ENCODE measurements at places on chromosomes 7 and 10. TPM values are rescaled to one million over a fixed set of nuclear protein-coding genes. Genes with fewer than 3 reads are reported as not detected.

DNA sequence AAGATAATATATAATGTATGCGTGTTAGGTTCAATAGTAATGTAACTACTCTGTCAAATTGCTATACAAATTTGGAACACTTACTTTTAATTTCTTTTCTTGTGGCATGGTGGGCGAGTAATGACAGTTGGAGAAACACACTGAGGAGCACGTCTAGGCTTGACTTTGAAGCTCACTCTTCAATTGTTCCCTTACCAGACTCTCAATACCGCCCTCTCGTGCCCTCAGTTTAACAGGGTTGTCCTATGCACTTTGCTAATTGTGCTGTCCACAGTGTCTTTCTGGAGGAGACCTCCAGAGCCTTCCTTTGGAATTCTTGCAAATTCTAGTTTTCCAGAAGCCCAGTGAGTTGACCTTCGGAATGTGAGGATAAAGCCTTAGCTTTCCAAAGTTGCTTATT lies 107.2 kb upstream of the RELN start:
- peak; percentile 43 for DNase-seq
- peaks cover 49% of the 10 kb centered on the region for H3K27me3 ChIP-seq
- H3K4me1 ChIP-seq, result no peaks in the 10 kb centered on the region
- no peaks in the 10 kb centered on the region for H3K36me3 ChIP-seq
- H3K27ac ChIP-seq, result no peak overlapping the region

GRCh38 chr7:122770686-122771335 lies 68.1 kb upstream of the RNF148 start:
- H3K4me1 ChIP-seq, result no peaks in the 10 kb centered on the region
- H3K36me3 ChIP-seq, result no peaks in the 10 kb centered on the region
- no peak overlapping the region for H3K27ac ChIP-seq
- no peak overlapping the region for H3K4me3 ChIP-seq
- DNase-seq, result no peak

DNA sequence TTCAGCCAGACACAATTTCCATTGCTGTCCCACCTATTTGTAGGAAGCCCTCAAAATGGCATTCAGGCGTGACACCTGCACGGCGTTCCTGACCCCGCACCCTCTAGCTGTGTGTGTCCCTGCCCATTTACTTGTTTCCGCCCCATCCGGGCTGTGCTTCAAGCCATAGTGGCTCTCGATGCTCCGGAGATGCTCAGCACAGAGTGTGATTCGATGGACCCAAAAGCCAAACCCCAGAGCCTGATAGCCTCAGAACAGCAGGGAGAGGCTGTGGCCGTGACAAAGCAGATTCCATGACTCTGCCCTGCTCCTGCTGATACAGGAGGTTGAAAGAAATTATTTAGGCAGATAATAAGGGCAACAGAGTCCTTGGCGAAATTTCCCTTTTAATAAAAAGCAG lies 13.4 kb downstream of the BUD31 start:
- peaks cover 64% of the 10 kb centered on the region for H3K36me3 ChIP-seq
- no peak overlapping the region for H3K4me3 ChIP-seq
- H3K27me3 ChIP-seq, result no peaks in the 10 kb centered on the region

GRCh38 chr7:74309181-74309580 lies 20.0 kb downstream of the CLIP2 start:
- no peaks in the 10 kb centered on the region for H3K27me3 ChIP-seq
- H3K36me3 ChIP-seq, result peaks cover 19% of the 10 kb centered on the region
- no peak overlapping the region for H3K4me3 ChIP-seq

- peak overlapping the region; percentile 46 for H3K4me3 ChIP-seq
- peak overlapping the region; percentile 32 for H3K27ac ChIP-seq
These were observed 1.8 kb downstream of the SNX8 start for GRCh38 chr7:2312267-2312929.

GRCh38 chr10:60654813-60655464 lies 123.3 kb upstream of the CDK1 start:
- no peak overlapping the region for H3K4me3 ChIP-seq
- H3K27ac ChIP-seq, result no peak overlapping the region
- no peaks in the 10 kb centered on the region for H3K4me1 ChIP-seq
- H3K36me3 ChIP-seq, result no peaks in the 10 kb centered on the region
- H3K27me3 ChIP-seq, result no peaks in the 10 kb centered on the region

- no peaks in the 10 kb centered on the region for H3K27me3 ChIP-seq
- H3K4me3 ChIP-seq, result no peak overlapping the region
- no peak overlapping the region for H3K27ac ChIP-seq
- DNase-seq, result no peak
- H3K36me3 ChIP-seq, result no peaks in the 10 kb centered on the region
- H3K4me1 ChIP-seq, result no peaks in the 10 kb centered on the region
These were observed 182.0 kb downstream of the CUX1 start for GRCh38 chr7:101999393-101999792.

DNA sequence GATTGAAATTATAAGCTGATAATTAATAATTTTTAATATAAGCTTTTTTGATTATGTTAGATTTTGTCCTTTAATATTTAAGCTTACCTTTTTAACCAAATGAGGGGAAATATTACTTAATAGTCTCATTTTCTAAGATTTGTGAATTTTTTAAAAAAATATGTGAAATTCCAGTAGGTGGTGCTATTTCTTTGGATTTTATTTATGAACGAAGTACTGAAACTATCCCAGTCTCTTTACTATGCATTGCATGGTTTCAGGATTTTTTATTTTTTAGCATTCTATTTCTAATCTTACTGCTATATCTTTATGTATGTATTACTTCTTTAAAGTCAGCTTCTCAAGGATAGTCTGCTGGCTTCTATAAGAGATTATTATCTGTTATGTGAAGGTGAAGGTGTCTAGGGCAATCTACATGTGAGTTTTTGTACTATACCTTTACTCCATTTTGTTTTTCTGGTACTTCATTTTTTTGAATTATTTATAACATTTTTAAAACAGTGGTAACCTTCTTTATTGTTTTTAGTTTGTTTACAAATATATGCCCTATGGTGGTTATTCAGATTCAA lies 78.3 kb downstream of the ATRNL1 start:
- no peak overlapping the region for H3K27ac ChIP-seq
- DNase-seq, result no peak
- no peaks in the 10 kb centered on the region for H3K4me1 ChIP-seq
- peaks cover 63% of the 10 kb centered on the region for H3K27me3 ChIP-seq
- H3K4me3 ChIP-seq, result no peak overlapping the region

DNA sequence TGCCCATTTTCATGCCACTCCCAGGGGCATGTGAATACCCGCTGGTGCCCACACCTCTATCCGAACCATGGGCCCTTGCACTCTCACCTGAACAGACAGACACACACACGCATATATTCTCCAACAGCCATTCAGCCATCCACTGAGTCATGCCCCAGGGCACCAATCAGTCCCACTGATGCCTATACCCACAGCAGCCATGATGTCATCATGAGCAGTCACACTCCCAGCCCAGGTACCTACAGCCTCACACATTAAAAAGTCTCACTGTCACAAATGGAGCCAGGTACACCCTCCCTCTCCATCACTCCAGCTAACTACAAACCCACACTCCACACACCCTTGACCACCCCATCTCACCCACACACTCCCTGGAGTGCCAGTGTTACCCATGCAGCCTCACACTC lies 12.2 kb downstream of the VSIR start:
- H3K36me3 ChIP-seq, result no peaks in the 10 kb centered on the region
- no peaks in the 10 kb centered on the region for H3K27me3 ChIP-seq
- H3K27ac ChIP-seq, result peak overlapping the region; percentile 73
- no peak overlapping the region for H3K4me3 ChIP-seq
- no peak for DNase-seq

GRCh38 chr10:33365871-33366411 lies 31.5 kb upstream of the NRP1 start:
- no peak overlapping the region for H3K4me3 ChIP-seq
- H3K4me1 ChIP-seq, result peaks cover 30% of the 10 kb centered on the region
- H3K27ac ChIP-seq, result peak overlapping the region; percentile 81
- peak; percentile 61 for DNase-seq

- H3K27ac ChIP-seq, result no peak overlapping the region
- H3K27me3 ChIP-seq, result no peaks in the 10 kb centered on the region
- no peak for DNase-seq
- H3K4me3 ChIP-seq, result no peak overlapping the region
- H3K4me1 ChIP-seq, result peaks cover 13% of the 10 kb centered on the region
These were observed 4.9 kb downstream of the ZDHHC16 start for GRCh38 chr10:97450828-97451227.

GRCh38 chr7:6307762-6308161 lies 35.3 kb upstream of the CYTH3 start:
- H3K36me3 ChIP-seq, result no peaks in the 10 kb centered on the region
- peak overlapping the region; percentile 29 for H3K27ac ChIP-seq
- no peaks in the 10 kb centered on the region for H3K27me3 ChIP-seq
- no peak for DNase-seq

The SH2D4B gene
- not detected for total RNA-seq

GRCh38 chr10:69979174-69979573 lies 73.5 kb upstream of the MACROH2A2 start:
- H3K27ac ChIP-seq, result no peak overlapping the region
- H3K36me3 ChIP-seq, result no peaks in the 10 kb centered on the region
- peaks cover 4% of the 10 kb centered on the region for H3K4me1 ChIP-seq
- no peak for DNase-seq
- no peak overlapping the region for H3K4me3 ChIP-seq
- peaks cover 97% of the 10 kb centered on the region for H3K27me3 ChIP-seq

- H3K4me3 ChIP-seq, result peak overlapping the region; percentile 80
- H3K36me3 ChIP-seq, result peaks cover 23% of the 10 kb centered on the region
- no peaks in the 10 kb centered on the region for H3K27me3 ChIP-seq
- no peak for DNase-seq
These were observed 1.6 kb upstream of the GSTO1 start for GRCh38 chr10:104253106-104253505.

DNA sequence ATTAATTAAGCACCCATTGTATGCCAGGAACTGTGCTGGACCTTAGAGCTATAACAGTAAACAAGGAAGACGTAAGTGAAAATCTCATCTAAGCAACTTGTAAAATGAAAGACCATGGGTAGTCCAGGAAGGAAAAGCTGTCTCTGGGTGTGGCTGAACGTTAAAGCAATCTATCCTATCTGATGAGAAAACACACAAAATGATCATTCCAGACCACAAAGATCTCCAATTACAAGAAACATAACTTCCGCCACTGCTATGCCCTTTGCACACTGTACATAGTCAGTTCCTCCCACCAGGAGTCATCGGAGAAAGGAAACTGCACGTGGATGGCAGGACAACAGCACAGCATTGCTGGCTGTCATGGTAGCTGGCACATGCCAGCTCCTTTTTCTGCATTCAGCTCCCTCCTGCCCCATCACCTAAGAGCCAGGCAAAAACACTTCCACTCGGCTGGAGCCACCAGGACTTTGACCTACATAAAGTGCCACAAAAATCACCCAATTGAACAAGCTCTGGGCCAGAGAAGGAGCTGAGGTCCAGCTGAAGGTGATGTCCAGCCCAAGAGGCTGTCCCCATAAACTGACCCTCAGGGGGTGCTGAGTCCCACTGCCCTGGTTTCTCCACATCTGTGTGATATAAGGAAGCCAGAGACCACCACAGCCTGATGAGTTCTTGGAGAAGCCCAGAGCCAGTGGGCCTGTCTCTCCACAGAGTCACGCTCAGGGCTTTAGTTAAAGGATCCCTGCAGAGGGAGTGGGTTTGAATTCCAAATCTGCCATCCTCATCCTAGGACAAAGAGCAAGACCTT lies 56.4 kb downstream of the STEAP1B start:
- H3K4me1 ChIP-seq, result peaks cover 11% of the 10 kb centered on the region
- no peaks in the 10 kb centered on the region for H3K36me3 ChIP-seq
- no peaks in the 10 kb centered on the region for H3K27me3 ChIP-seq

DNA sequence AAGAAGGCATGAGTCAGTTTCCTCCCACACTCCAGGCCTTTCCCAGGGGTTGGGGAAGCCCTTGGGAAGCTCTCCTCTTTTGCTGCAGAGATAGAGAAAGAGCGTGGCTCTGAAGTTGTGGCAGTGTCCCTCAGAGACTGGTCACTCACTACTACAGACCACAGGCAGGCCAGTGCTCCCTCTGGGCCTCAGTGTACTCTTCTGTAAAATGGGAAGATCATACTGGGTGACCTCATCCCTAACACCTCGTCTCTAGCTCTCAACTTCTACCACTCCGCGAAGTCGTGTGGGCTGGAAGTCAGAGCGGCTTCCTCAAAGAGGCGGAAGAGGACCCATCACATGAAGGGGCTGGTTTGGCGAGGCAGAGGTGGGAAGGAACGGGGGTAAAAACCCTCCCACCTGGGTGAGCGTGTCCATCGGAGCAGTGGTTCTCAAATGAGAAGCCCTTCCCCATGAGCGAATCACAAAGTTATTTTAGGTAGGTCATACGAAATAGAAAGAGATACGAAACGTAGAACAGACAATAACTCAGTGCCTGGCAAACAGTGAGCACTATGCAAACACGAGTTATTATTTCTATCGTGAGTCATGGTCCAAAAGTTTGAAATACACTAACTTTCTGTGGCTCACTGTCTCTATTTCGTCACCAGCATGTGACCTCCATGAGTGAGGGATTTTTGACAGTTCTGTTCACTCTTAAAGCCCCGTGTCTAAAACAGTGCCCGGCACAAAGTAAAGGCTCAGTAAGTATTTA lies 32.7 kb downstream of the PRKAG2 start:
- peaks cover 7% of the 10 kb centered on the region for H3K4me1 ChIP-seq
- no peak overlapping the region for H3K27ac ChIP-seq
- H3K36me3 ChIP-seq, result no peaks in the 10 kb centered on the region
- no peak overlapping the region for H3K4me3 ChIP-seq
- H3K27me3 ChIP-seq, result no peaks in the 10 kb centered on the region

DNA sequence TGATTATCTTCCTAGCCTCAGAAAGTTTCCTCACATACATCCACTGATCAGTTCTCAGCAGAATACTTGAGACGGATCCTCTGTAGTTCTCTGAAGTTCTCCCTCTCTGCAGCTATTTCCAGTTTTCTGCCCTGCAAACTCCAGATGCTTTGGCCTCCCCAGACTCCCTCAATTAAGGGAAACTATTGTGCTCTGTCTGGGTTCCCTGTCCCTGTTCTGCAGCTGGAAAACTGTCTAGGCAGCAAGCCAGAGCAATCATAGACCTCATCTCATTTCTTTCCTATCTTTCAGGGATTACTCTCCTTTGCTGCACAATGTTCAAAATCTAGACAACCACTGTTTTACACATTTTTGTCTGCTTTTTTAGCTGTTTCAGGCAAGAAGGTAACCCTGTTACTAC lies 9.2 kb downstream of the MICU1 start:
- no peak overlapping the region for H3K27ac ChIP-seq
- DNase-seq, result no peak
- no peaks in the 10 kb centered on the region for H3K27me3 ChIP-seq
- H3K4me3 ChIP-seq, result no peak overlapping the region

- peak overlapping the region; percentile 33 for H3K4me3 ChIP-seq
- H3K36me3 ChIP-seq, result no peaks in the 10 kb centered on the region
- H3K4me1 ChIP-seq, result peaks cover 7% of the 10 kb centered on the region
- peak overlapping the region; percentile 2 for H3K27ac ChIP-seq
- no peaks in the 10 kb centered on the region for H3K27me3 ChIP-seq
These were observed 182.8 kb upstream of the BMPER start for GRCh38 chr7:33722383-33723101.

GRCh38 chr10:44804661-44805060 lies 106.5 kb upstream of the TMEM72 start:
- H3K36me3 ChIP-seq, result no peaks in the 10 kb centered on the region
- no peak overlapping the region for H3K27ac ChIP-seq
- H3K27me3 ChIP-seq, result peaks cover 13% of the 10 kb centered on the region
- no peak overlapping the region for H3K4me3 ChIP-seq
- DNase-seq, result no peak
- H3K4me1 ChIP-seq, result peaks cover 18% of the 10 kb centered on the region
